ENCODE measurements at places on chromosomes 3 and 15.

DNA sequence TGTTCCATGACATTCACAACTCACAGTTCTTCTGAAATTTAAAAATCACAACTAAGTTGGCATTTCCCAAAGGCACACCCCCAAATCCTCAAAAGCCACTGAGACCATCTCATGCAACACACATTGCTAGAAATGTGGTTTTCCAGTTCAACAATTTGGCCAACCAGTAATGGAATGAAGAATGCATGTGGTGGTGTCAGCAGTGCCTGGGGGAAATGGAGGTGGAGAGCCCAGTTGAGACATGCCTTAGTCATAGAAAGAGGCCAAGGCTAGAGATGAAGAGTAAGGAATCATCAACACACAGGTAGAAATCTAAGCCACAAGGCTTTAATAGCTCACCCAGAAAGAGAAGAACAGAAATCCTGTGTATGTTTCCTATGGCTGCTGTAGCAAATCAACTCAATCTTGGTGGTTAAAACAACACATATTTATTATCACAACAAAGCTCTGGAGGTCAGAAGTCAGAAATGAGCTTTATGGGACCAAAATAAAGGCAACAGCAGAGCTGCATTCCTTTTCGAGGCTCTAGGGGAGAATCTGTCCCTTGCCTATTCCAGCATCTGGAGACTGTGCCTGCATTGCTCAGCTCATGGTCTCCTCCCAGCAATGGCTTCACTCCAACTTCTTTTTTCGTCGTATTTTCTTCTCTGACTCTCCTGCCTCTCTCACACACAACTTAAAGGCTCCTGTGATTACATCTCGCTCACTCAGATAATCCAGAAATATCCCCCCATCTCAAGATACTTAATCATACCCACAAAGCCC, 54.0 kb downstream of the SNTN start:
- DNase-seq: no peak

DNA sequence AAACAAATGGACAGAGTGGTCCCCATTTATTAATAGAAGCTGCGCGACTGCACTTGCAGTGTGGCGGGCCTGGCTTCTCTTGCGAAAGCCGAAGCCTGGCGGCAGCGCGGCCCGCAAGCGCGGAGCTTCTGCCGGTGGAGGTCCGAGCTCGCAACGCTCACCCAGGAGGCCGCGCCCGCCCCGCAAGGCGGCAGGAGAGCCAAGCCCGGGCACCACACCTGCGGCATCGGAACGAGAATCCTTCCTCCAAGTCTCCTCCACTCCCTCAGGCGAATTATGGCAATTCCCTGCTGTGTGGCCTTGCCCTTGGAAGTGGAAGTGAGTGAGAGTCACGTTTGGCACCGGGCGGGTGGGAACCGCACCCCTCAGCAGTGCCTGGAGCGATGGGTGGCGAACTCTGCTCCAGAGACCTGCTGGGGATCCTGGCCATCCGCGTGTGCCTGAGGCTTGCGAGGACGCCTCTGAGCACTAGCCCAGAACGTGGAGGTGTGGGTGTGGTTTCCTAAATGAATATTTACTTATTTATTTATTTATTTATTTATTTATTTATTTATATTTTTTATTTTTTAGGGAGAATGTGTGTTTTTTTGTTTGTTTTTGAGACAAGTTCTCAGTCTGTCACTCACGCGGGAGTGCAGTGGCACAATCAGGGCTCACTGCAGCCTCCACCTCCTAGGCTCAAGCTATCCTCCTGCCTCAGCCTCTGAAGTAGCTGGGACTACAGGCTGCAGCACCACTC, 133.7 kb upstream of the UBE2E1 start:
- DNase-seq: no peak

DNA sequence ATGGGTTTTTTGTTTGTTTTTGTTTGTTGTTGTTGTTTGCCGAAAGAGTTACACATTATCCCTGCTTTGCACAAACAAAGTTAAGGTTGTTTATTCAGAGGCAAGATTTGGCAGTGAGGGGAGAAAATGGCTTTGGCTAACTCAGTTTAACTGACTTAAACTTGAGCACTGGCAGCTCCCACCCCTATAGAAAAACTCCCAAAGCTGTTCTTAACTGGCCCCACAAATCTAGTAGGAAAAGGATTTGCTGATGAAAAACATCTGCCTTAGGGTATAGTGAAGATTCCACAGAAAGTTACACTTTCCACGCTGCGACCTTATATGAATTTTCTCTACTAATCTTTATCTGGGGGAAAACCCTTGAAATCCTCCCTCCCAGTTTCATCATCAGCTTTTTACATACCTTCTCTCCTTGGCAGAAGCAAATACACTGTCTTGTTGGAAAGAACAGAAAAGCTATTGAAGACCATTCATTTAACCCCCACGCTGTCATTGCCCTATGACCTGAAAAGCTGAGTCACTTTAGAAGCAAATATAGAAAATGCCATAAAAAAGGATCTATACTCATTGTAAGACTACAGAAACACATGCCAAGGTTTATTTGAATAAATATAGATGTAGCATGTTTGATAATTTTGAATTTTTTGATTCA, 551.7 kb downstream of the NR2F2 start:
- DNase-seq: peak; percentile 12

GRCh38 chr15:67042551-67043142, 22.8 kb upstream of the SMAD3 start:
- DNase-seq: no peak

GRCh38 chr15:76449455-76449854, 112.9 kb downstream of the ISL2 start:
- no peak for DNase-seq

DNA sequence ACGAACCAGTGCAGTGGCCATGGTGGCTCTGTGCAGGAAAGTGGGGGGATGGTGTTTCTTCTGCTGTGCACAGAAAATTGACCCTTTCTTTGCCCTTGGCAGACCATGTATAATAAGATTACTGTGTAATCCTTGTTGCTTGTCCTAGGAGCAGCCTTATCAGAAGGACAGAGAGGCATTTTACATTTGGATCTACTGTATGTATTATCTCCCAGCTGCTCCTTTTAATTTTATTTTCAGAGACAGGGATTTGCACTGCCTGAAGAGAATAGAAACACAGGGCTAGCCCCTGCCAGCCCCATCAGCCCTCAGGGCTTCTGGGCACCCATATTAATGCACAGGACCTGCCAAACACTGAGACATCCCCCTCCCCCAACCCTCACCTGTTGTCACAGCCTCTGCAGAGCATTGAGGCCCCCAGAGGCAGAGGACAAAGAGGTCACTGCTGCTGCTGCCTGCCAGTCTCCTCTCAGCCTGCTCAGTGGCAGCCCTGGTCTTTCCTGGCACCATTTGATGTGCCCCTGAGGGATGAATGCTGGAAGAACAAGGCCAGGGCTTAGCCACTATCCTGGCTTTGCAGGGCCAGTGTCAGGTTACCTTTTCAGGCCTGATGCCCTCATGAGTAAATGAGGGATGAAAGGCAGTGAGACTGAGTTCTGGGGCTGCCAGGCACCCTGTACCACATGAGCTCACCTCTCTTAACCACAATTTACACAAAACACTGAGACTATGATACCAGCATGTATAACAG, 533.4 kb downstream of the NTRK3 start:
- DNase-seq: no peak

GRCh38 chr3:189902230-189903186, 218.2 kb downstream of the P3H2 start:
- peak; percentile 38 for DNase-seq

- DNase-seq: no peak
Observed at GRCh38 chr3:149044339-149045083, 41.8 kb downstream of the HLTF start.

DNA sequence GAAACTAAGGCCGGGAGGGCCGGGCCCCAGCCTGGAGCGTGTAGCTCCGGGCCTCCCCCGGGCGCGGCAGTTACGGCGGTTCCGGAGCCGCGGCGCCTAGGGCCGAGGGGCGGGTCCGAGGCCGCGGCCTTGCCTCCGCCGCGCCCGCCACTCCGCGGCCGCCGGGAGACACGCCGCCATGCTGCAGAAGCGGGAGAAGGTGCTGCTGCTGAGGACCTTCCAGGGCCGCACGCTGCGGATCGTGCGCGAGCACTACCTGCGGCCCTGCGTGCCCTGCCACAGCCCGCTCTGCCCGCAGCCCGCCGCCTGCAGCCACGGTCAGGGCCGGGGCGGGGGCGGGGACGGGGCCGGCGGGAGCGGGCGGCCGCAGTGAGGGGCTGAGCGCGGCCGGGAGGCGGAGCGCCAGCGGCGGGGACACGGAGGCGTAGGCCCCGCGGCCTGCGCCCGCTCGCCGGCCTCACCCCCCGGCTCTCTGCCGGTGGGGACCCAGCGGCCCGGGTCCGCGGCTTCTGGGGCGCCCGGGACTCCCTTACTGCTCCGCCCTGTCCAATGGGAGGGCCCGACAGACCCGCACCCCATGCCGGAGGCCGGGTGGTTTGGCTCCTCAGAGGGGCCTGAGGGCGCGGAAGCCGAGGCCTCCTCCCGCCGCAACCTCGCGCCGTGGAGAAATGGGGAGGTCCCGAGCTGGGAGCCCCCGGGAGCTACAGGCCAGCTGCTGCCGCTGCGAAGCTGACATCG, at the start of gene DIS3L:
Gene DIS3L, plus strand, starts transcription at position 150 of the 738 bp plus-strand sequence. Its CDS starts 29 bp downstream, at position 179.
- peak; percentile 61 for DNase-seq

- DNase-seq: no peak
Observed at GRCh38 chr3:142623194-142623593, 27.0 kb downstream of the PLS1 start.

DNA sequence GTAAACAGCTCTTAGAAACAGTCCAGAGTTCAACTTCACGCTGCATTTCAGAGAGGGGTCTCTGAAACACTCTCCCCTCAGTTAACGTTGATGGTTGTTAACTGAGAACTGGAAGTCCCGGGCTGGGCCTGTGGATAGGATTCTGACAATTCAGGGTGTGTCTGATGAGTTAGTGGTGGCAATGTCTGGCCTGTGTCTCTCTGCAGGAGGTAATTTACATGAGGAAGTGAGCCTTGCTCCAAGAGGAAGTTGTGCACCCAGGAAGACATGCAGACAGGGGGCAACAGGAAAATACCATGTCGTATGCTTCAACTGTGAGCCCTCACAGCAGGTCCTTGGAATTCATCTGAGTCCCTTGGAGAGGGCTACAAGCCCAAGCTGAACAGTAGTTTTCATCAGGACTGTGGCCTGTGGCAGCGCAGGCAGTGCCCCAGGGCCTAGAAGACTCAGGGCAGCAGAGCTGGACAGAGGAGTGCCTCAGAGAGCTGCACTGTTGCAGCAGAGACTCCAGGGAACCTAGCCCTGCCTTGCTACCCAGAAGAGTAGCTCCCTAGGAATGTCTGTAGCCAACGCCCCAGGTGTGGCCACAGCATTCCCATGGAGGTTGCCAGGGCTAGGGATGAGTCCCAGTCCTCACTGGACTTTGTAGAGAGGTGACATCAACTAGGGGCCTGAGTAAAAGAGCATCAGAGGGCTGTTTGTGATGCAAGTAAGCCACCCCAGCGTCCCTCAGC, 104.6 kb upstream of the SELENOK start:
- DNase-seq: no peak

GRCh38 chr3:37571269-37571668, 290.4 kb upstream of the CTDSPL start:
- peak; percentile 21 for DNase-seq

DNA sequence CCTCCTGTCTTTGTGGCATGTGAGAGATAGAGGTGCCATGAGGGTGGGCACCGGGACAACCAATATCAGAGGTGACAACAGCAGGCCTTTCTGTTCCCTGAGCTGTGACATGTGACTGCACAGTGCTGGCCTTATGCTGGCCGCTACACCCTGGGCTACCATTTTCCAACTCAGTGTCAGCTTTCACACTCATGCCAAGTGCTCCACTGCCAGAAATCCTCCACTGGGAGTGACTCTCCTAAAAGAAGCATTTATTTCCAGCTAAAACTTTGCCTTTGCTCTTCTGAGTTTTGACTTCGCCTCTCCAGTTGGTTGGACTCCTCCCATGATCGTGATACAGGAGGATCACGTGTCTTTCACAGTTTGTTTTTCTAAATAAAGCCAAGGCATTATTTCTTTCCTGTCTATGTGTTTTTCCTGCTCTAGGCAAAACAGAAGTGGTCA, 31.4 kb downstream of the CA12 start:
- peak; percentile 51 for DNase-seq

- DNase-seq: no peak
Observed at GRCh38 chr15:87767516-87767915, 489.0 kb downstream of the NTRK3 start.

GRCh38 chr3:174859756-174860155, 622 bp downstream of the NAALADL2 start:
- DNase-seq: no peak

- peak; percentile 73 for DNase-seq
Observed at GRCh38 chr3:170811515-170811914, 58.5 kb downstream of the RPL22L1 start.

DNA sequence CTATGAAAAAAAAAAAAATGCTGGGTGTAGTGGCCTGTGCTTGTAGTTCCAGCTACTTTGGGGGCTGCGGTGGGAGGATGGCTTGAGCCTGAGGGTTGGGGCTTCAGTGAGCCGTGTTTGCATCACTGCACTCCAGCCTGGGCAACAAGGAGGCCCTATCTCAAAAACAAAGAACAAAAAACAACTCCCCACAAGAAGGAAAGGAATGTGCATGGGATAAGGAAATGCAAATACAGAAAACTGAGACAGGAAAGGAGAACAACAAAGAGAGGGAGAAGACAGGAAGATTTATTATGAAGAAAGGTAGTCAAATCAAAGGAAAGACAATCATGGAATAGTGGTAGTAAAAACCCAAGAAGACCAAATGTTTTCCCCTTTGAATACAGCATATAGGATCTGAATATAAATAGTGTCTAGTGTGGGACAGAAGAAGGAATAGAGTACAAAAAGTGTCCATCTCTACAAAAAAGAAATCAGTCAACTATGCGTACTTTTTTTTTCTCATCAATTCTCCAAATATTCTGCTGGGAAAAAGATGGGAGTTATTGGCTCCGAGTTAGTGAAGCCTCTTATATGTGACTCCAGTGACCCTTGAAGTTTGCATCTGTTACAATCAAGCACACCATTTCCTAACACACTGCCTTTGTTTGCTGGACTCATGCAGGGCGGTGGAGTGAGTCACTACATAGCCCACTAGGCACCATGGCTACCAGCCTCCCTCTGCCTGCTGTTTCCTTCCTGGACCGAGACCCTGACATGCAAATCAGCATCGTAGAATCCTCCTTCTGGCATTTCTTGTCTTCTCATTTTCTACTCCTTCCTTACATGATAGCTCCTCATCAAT, 101.2 kb upstream of the PTX3 start:
- peak; percentile 72 for DNase-seq

GRCh38 chr3:126317029-126317996, 39.9 kb downstream of the KLF15 start:
- no peak for DNase-seq

DNA sequence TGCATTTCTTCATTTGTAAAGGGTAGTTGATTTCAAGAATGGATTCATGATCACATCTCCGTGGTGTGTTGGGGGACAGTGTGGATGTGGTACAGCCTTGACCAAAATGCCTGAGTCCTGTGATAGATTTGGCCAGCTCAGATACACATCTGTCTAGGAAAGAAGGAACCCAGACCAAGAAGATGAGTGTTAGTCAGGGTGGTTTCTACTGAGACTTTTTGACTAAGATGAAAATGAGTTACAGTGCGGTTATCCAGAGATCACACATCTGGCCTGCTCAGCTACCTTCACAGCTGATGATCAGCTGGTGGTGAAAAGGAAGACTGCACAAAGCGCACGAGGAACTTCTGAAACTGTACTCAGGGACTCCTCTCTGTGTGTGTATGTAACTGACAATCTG, 68.0 kb downstream of the FNDC3B start:
- no peak for DNase-seq

- peak; percentile 72 for DNase-seq
Observed at GRCh38 chr15:76235186-76235826, 76.0 kb downstream of the ETFA start.
